Fibroblast of the aortic adventitia (primary cell): ENCODE measurements at places on chromosomes 1 and 21.

DNA sequence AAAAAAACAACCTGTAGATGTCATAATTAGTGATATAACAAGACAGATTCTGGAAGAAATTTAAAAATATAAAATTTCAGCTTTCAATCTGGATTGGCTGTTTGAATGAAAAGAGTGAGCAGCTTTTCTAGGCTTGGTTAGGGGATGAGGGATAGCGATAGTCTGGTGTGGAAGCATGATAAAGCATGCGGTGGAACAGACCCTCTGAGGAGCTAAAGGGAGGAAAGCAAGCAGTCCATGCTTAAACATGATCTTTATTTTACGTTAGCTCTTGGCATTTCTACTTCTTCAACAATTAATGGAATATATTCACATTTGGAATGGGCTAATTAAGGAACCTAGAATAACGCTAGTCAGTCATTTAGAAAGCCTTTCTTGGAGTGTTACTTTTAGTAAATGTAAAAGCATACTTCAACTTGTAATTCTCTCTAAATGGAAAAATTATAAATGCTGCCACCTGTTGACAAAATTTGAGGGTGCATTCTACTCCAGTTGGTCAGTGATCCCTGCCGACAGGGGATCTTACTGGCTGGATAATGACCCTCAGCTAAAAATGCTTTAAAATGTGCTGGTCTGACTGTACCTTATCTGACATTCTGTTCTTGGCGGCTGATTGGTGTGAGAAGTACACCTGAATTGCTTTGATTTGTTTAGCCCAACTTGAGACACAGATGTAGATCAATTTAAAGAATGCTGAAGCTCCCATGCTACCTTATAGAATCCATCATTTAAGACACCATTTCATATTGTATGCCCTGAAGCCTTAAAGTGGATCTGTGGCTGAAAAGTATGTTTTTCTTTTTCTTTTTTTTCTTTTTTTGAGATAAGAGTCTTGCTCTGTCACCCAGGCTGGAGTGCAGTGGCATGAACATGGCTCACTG, 61.2 kb downstream of the AK4 start:
- DNase-seq, result peak; percentile 67

- DNase-seq, result no peak
Observed at GRCh38 chr1:62208087-62208486, 13.4 kb downstream of the L1TD1 start.

DNA sequence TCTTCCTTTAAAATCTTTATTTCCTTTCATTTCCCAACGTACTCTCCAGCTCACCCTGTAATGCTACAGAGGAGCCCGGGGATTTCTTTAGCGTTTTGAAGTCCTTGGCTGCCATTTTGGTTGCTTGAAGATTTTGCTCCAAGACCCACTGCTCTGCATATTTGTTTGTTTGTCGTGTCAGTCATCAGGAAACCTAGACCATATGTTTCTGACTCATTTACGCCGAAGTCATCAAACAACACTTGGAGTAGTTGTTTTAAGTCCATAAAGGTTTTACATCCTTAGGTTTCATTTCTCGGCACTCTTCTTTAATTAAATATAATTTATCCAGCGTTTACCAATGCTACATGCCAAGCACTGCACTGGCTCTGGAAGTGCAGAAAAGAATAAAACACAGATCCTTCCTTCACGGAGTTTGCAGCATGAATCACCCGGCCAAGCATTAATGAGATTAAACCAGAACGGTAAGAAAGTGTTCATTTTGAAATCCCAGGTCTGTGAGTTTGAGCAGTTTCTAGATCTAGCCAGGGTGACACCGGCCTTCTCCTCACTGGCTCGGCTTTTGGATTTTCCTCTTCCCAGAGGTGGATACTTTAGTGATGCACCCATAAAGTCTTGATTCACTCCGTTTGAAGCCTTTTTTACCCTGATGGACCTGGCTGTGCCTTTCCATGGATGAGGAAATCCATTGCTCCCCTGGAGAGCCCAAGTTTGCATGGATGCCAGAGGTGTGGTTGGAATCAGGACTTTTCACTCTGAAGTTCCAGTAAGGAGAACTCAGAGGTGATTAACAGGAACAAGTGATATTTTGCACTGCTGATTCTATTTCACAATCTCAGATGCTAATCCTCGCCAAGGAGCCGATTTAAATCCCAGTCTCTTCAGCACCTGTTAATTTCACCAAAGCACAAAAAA, 109.3 kb downstream of the KAZN start:
- no peak for DNase-seq

DNA sequence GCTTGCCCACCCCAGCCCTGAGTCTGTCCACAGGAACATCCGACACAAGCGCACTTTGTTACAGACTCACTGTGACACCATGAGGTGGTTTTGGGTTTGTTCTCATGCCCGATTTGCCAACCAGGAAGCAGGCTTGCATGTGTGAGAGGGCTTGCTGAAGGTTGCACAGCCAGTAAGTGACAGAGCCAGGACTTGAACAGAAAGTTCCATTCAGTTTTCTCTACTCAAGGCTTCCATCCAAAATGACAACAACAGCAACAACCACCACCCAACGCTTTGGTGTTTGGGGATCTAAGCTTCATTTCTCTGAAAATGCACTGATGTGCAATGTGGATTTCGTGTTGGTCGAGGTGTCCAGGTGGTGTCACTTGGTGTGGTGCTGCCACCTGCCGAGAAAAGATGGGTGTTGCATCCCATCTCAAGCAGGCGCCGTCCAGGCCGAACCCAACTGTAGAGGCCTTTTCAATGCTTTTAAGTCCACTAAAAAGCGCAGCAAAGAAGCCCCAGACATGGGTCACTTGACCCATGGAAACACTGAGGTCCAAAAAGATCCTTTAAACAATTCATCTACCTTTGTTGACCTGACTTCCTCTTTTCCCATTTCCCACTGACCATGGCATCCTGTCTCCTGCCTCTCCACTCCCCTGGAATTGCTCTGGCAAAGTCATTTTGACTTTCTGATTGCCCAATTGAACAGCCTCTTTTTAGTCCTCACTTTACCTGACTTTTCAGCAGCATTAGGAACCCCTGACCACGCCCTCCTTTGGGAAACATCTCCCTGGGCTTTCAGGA, 12.2 kb downstream of the CITED4 start:
- peak; percentile 64 for DNase-seq

GRCh38 chr1:83994111-83994510, 4.8 kb downstream of the TTLL7 start:
- no peak for DNase-seq

DNA sequence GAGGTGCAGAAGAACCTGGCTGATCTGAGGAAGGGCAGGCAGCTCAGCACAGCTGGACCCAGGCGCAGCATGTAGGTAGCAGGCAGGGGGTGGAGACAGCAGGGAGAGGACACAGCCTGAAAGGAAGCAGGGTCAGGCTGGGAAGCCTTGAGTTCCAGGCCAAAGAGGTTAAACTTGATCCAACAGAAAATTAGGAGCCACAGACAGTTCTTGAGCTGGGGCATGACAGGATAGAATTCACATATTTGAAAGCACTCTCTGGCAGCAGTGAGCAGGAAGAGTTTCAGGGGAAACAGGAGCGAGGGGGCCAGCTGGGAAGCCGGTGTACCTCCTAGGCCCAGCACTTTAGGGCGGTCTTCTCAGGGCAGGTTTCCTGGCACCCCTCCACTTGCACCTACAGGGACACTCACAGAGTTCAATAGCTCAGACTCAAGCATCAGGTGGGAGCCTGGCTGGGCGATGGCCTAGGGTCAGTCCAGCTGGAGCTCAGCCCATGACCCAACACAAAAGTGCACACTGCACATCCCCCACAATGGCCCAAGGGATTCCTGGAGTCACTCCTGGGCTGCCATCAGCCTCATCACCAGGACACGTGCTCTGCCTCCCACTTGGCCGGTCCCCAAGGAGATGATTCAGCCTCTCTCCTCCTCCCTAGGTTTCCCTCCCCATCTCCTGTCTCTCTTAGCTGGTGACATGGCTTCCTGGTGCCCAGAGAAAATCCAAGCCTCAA, 22.7 kb downstream of the MATN1 start:
- peak; percentile 77 for DNase-seq

- no peak for DNase-seq
Observed at GRCh38 chr1:180934563-180934962, 21.9 kb downstream of the KIAA1614 start.

DNA sequence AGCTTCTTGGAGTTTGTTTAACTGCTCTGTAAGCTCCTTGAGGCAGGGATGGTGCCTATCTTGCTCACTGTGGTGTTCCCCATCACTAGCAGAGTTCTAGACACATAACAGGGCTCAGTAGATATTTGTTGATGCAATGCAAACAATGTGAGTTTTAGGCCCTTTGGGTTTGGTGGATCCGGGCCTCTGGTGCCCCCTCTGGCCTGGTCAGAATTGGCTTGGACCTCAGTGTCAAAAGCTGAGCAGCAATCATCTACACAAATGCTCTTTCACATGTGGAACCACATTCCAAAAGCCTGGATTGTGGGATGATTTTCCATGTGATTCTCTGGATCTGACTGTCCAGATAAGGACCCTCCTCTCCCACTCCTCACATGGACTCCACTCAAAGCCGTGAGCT, 53.4 kb upstream of the BCAR3 start:
- DNase-seq, result no peak

DNA sequence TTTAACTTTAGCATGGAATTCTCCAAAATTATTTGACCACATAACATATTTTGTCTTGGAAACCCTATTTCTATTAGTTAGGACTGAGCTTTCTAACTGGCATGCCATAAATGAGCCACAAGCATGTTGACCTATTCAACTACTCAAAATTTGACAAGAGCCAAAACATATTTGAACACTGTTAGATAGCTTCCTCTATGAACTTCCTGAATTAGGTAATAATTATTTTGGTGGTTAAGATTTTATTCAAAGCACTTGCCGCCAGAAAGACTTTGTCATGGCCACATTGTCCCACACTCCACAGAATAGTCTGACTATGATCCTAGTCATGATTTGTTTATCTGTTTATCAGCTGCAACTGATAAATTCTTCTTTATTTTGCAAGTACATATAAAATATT, 23.1 kb upstream of the CTPS1 start:
- no peak for DNase-seq

DNA sequence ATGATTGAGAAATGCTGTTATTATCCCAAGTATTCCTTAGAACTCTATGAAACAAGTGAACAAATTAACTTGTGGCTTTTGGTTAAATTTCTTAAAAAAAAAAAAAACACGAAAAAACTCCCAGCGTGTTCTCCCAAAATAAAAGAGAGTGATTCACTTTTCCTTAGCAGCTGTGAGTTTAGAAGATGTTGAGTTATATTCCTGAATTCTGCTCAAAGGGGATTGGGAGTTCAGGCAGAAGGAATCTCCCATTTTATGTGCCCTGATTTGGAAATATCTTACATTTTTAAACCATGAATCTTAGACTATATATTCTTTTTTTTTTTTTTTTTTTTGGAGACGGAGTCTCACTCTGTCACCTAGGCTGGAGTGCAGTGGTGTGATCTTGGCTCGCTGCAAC, 34.3 kb downstream of the SMG7 start:
- no peak for DNase-seq

DNA sequence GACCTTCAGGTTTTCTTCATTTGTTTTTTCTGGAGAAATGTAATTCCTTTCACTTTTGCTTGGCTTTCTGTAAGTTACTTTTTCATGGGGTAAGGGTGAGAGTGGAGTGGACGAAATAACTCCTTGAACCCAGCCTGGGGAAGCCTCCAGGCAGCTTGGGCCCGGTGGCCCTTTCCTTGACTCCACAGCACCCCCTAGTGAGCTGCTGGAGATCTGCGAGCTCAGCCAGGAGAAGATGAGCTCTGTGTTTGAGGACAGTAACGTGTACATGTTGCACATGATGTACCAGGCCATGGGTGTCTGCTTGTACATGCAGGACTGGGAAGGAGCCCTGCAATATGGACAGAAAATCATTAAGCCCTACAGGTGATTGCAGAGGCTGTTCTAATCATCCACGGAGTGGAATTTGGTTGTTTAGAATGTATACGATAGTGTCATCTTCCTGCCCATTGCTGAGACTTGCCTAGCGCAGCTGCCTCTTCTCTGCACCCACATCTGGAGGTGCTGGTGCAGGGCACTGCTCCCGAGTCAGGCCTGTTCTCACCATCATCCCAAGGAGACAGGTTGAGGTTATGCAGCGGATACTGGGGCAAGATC, 51.0 kb downstream of the SMYD2 start:
- DNase-seq, result peak; percentile 40

DNA sequence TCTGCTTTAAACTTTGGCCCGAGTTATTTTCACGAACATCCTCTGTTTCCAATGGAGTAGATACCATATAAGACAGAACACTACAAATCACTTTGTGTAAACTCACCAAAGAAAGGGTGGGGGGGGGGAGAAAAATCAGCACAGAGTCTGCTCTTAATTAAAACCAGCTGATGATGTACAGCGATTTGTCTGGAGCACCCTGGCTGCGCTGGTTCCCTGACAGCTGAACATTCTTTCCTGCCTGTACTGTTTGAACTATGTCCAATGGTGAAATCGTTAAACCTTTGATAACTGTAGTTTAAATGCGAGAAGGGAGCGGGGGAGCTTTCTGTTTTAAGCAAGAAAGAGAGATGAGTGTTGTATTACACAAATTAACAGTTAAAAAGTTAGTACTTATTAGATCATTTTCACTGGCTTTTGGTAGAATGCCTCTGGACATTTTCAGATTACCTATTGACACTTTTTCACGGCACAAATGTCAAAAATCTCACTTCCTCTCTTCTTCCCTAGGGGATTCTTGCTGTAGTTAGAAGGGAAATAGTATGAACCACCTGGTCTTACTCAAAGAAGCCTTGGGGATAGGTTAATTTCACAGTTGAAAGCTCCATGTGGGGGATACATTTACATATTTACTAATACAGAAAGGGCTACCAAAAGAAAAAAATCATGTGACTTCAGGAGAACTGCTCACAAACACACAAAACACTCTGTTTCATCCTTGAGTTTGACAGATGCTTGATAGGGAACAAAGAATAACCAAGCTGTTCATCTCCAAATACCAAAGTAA, 140.2 kb upstream of the RUNX1 start:
- peak; percentile 96 for DNase-seq
